Eye (tissue), 1 donor: ENCODE measurements at places on chromosomes 12 and 14.

DNA sequence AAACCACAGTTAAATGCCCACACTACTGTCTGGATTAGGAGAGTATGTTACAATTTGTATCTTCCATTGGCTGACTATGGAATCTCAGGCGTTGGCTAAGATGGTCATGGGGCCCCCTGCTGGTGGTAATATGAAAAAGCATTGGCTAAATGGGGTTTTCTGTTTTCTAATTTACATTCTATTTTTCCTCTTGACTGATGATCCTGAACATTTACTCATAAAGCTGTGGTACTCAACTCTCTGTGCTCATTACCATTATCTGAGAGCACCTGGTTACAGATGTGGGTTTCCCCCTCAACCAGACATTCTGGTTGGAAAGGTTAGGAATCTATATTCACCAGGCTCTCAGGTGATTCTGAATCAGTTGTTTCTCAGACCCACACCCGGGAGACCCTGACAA is 64.8 kb downstream of the WSCD2 start:
- peak; percentile 80 for DNase-seq

- DNase-seq = no peak
Observed at GRCh38 chr12:57139796-57140649, 7.4 kb downstream of the LRP1-AS start.

GRCh38 chr14:24058260-24058950 is 6.6 kb downstream of the CARMIL3 start:
- DNase-seq = peak; percentile 97

DNA sequence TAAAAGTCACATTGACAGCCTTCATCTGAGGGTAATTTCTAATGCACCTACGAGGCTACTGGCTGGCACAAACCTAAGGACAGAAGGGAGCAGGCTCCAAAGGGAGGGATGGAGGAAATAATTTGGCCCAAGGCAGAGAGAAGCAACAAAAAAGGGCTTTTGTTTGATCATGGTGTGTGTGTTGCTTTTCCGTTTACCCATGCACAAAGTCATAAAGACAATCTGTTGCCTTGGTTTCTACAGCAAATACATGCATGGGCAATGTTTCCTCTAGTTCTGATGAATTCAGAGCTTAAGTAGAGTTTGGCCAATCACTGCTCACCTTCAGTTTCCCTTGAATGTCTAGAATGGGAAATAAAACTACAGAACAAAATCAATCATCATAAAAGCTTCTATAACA is 262.5 kb upstream of the CAND1 start:
- no peak for DNase-seq

DNA sequence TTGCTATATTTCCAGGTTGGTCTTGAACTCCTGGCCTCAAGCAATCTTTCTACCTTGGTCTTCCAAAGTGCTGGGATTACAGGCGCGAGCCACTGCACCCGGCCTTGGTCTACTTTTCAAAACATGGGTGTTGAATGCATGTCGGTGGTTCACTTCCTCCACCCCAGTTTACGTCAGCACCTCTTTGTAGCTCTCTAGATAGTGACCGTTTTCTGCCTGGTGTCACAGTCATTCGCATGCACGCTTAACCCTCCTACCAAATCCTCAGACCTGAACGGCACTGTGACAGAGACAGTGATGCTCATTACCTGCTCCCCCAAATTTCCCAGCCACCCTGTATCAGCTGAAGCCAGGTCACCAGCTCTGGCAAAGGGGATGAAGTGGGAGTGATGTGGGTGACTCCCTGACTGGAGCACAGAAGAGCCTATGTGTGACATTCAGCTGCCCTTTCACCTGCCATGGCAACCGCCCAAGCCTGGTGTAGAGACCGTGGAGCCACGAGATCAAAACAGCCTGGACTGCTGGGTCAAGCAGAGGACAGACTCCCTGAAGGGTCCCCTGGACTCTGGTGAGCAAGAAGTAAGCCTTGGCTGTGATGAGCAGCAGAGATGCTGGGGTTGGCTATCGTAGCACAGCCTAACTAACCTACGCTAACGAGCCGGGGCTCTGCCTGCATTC is 66.2 kb upstream of the GPR68 start:
- DNase-seq = no peak

DNA sequence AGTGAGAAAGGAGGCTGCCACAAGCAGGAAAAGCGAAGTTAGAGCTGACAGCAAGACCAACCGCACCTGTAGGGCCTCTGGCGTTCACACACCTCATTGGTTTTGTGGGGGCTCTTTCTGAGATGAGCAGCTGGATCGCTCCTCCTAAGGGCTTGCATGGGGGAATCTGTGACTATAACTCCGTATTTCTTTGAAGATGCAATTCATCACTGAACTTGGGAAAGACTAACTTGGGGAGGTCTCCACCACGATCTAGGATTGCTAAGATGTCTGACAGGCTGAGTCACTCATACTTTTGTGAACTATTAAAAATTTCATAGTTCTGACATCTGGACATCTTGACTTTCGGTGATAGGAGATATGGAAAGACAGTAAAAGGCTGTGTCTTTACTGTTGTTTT is 173.6 kb downstream of the ETV6 start:
- DNase-seq = no peak

GRCh38 chr12:49661191-49661590 is 37.8 kb downstream of the PRPF40B start:
- DNase-seq = no peak

DNA sequence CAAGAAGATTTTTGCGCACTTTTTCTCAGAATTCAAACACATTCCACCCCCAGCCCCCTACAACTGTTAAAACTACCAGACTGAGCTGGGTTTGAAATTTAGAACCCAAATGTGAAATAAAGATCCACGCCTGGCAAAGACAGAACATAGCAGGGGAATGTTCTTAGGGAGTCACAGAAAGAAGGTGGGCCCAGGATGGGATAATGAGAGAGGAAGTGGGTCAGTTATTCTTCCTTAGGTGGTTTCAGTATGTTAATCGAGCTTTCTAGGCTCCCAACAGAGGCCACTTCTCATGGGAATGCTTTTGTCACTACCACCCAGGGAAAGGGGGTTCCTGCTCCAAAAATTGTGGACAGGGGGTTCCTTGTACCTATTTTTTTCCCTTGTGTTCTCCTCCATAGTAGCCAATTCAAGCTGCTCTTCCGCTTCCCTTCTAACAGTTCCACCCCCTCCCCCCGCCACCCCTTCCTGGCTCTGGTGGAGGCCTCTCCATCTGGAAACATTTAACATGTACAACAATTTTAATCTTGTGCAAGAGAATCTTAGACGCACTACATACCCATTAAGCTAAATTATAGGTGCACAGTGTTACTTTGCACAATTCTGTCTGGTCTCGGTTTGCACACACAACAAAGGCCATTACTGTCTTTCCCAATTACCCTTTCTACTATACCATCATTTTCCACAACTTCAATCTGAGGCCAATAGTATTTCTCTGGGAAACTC is 218.1 kb downstream of the MON2 start:
- DNase-seq = peak; percentile 69

- no peak for DNase-seq
Observed at GRCh38 chr14:72752034-72752412, 141.9 kb downstream of the DPF3 start.

DNA sequence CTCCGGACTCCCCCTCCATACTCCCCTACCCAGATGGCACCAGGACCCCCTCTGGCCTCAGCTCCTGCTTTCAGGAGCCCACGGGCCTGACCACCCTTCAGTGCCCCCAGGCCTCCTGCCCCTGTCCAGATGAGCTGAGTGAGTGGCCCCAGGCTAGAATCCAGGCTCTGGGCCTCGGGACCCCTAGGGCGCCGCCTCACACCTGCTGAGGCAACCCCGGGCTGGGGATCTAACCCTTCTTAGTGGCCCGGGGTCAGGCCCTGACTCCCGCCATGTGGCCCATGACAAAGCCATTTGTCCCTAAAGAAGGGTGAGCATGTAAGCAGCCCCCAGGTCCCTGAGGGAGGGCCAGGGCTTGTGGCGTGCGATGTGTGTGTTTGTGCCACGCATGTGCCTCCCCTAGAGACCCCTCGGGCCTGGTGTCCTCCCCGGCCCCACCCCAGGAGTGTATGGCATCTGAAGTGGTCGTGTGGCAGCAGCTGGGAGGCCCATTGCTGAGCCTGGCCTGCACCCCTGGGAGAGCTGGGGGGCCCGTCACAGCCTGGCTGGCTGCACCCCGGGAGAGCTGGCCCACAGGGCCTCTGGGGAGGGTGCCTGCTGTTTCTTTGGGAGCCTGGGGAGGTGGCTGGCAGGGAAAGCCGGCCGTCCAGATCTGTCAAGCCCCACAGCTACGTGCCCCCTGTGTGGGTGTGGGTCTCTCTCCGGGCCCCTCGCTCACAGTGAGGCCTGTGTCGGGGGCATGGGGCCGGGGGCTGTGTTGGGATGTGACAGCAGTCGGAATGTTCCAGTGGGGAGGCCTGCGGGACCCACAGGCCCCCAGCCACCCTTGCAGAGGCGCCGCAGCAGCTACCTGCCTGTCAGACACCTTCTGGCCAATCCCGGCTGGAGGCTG is 7.8 kb downstream of the FBRSL1 start:
- no peak for DNase-seq

- DNase-seq = peak; percentile 63
Observed at GRCh38 chr14:97077253-97077653, 280.1 kb downstream of the VRK1 start.

DNA sequence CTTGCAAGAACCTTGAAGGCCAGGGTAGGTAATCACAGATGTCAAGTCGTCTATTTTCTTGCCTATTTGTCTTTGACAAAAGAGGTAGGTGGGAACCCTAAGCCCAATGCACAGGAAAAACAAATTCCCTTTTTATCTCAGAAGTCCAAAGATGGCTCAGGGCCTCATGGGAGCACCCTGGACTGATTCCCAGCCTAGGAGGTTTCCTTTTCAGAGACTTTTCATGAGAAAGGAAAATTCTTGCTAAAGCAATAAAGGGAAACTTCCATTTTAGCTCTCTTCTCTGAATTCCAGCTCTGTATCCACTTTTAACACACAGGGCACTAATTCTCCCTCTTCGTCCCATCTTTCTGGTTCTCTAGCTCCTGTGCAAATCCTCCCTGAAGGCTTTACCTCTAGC is 1.2 kb downstream of the ZNF641 start:
- peak; percentile 17 for DNase-seq

GRCh38 chr14:34733245-34733644 is 18.9 kb upstream of the CFL2 start:
- DNase-seq = no peak

GRCh38 chr14:104212206-104213095 is 74.1 kb downstream of the KIF26A start:
- no peak for DNase-seq

DNA sequence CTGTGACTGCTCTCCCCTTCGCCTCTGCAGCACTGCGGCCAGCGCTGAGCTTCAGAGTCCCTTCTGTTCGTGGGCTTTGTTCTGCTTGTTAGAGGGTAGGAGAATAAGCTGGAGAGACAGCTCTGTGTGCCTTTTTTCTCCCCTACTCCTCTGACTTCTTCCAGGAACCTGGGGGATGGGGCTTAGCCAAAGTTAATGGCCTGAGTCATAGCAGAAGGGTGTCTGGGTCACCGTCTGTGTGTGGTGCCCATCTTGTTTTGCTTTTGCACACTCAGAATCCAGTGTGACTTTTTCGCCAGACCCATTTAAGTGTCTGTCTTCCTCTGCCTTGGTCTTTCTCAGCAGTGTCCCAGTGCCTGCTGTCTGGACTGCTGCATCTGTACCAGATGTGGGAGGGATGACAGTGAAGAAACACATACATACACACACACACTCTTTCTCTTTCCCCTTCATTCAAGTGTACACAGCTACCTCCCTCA is 3.0 kb downstream of the KIF5A start:
- DNase-seq = no peak

- no peak for DNase-seq
Observed at GRCh38 chr14:95424529-95424928, 91.9 kb downstream of the SYNE3 start.

DNA sequence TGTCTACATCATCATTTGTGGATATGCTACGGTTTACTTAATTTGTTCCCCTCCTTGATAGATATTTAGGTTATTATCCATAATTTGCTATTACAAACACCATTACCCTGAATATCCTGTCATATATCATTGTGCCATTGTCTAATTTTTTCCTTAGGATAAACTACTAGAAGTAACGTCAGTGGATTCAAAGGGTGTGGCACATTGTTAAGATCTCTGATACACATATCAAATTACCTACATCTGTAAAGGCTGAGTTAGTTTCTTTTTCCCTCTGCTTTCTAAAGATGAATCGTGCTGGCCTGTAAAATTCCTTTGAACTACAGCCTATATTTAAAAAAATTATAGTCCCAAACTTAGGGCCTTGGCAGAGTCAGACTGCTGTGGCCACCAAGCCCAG is 53.9 kb upstream of the STRN3 start:
- DNase-seq = no peak
